Activated T-cell treated with anti-CD3 and anti-CD28 coated beads, Interleukin-2, amount 50 U/mL, for 1 hour (primary cell): ENCODE measurements at places on chromosomes 3 and 15.

DNA sequence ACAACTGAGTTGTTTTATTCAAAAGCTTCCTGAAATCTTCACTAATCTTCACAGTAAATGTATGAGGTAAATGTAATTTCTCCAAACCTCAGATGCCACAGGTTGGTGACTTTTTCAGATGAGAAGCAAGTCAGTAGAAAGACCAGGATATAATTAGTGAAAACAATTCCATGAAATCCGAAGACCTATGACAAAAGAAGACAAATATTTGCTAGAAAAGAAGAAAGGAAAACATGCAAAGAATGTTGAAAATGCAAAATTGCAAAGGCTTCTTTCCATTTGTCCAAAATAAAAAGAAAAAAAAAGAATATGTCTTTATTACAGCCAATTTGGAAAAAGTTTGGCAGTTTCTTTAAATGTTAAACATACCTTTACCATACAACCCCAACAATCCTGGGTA lies 88.3 kb upstream of the MYRIP start:
- no peak for DNase-seq

- no peak for DNase-seq
Measured at GRCh38 chr3:167919590-167919989, 176.1 kb downstream of the GOLIM4 start.

GRCh38 chr3:76685858-76686257 lies 354.0 kb upstream of the ROBO2 start:
- DNase-seq: no peak

- DNase-seq: no peak
Measured at GRCh38 chr15:57769266-57769665, 62.8 kb downstream of the POLR2M start.

DNA sequence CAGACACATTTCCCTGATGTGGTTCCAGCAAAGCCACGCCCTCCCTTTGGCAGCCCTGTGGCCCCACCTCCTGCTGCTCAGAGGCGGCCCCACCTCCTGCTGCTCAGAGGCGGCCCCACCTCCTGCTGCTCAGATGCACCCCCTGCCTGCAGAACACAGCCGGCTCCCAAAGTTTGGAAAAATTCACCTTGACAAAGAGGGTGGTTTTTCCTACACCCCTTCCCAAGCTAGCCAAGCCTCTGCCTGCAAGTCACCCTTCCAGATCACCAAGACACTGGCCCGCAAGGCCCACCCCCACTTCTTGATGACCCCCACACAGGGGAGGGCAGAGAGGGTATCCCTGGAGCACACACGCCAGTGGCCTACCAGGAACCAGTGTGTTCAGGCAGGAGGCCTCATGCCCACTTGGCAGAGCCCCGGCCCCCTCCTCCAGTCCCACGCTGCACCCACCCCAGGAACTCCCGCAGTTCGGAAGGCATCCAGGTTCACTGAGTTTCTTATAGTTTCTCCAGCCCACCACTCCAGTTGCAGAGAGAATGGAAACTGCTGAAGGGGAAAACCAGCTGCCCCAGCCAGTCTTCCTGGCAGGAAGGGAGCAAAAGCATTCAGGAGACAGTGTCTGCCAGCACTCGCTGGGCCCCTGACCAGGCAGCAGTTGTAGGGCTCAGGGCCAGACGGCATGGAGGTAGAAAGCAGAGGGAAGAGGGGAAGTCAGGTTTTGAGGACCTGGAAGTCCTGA lies 2.3 kb upstream of the HAPLN3 start:
- peak; percentile 82 for DNase-seq

GRCh38 chr3:104988496-104988895 lies 378.2 kb upstream of the ALCAM start:
- no peak for DNase-seq

GRCh38 chr15:39645138-39645975 lies 64.5 kb downstream of the THBS1 start:
- no peak for DNase-seq

GRCh38 chr3:5579139-5579602 lies 391.7 kb downstream of the EDEM1 start:
- no peak for DNase-seq

DNA sequence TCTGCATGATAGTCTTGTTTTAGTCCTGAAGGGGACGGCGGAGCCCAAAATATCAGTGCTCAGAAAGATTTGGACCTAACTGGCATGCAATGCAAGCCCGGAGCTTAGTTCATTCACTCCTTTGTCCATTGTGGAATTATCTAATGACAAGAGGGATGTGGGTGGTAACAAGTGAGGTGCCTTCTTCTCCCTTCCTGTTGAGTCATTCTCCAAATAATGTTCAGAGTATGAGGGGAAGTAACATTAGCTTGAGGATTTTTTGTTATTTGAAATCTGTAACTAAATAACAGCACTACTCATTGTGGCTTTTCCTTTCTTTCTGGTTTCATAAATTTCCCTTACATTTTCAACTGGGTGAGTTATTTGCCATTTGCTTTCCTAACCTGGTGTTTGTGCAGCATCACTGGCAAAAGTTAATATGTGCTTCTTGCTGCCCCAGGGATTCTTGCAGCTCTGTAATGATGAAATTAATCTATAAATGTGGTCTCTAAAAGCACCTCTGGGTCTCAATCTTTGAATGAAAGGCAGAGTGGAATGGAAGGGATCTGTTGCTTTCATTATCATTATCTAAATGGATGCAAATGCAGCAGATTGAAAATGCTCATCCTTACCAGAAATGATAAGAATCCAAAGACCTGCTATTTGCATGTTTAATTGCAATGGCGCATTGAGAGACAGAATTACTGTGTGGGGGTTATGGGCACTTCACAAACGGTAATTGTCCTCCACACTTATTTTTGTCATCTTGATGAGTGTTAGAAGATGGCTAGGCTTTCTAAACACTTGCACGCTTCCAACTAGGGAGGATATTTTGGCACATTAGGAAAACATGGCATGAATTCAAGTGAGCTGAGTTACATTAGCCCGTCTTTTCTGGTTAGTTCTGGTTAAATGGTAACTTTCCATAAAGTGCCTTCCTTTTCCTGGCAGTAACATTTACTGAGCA lies 89.9 kb upstream of the MITF start:
- no peak for DNase-seq

GRCh38 chr3:167626490-167626889 lies 27.3 kb downstream of the WDR49 start:
- no peak for DNase-seq

GRCh38 chr3:166580561-166580960 lies 743.3 kb upstream of the BCHE start:
- DNase-seq: no peak

DNA sequence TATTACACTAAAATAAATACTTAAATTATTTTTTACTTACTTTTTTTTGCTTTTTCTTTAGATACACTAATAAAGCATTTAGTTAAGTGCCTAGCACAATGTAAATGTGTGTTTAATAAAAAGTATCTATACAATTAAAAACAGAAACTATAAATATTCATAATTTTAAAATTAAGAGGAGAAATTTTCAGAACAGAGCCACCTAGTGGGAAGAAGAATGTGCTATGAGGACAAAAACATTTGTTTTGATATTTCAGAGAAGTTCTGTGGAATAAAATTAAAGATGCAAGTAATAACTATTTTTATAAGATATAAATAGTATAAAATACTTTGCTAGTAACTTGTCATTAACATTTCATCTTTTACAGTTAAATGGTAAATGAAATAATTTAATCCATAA lies 33.6 kb upstream of the PLSCR5 start:
- no peak for DNase-seq

DNA sequence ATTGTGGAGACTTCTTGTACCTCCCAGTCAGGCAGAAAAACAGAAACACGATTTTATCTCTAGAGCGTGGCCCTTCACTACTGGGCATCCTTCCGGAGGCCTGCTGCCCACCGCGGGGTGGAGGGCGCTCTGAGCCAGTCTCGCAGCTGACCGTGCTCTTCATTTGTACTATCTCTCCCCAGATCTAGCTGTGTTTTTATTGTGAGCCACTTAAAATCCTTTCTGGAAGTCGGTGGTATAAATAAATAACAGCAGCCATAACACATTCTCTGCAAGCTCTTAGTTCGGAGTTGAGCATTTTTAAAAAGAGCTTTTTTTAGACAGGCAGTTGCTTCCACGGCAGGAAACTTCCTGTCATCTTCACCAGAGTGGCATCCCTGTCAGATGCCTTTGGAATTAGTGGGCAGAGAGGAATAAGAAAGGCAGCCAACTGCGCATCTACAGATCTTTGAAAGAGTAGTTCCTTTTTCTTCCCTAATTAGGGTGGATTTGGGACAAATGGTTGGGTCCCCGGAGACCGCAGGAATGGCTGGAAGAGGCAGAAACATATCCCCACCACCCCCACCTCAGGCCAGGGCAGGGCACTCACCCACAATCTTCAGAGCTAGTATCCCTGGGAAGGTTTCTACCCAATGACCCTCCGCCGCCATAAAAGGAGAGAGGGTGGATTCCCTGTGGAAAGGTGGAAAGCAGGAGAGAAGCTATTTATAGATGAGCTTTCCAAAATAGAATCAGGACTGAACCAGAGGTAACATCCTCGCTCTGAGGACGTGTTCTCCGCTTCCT lies 91.1 kb downstream of the TOP2B start:
- DNase-seq: no peak

GRCh38 chr3:57544181-57545125 lies at the start of gene DNAH12:
Gene DNAH12 (minus strand): TSS chr3:57544344. CDS start chr3:57542870, 1,474 bp downstream.
- no peak for DNase-seq

GRCh38 chr3:346186-346585 lies 149.6 kb downstream of the CHL1 start:
- no peak for DNase-seq

DNA sequence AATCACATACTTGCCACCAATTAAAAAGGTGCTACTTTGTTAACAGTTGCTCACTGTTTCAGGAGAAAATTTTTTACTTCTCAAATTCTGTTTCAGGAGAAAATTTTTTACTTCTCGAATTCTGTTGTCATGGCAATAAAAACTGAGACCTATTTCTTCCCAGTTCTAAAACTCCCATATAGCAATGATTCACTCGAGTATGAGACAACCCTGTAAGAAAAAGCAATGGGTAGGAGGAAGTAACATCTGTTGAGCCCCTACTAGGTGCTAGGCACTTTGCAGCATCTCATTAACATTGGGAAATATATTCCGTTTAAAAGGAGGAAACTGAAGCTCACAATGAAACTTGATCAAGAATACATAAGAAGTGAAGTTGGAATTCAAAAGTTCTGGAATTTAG lies 35.1 kb upstream of the IGSF11 start:
- no peak for DNase-seq

DNA sequence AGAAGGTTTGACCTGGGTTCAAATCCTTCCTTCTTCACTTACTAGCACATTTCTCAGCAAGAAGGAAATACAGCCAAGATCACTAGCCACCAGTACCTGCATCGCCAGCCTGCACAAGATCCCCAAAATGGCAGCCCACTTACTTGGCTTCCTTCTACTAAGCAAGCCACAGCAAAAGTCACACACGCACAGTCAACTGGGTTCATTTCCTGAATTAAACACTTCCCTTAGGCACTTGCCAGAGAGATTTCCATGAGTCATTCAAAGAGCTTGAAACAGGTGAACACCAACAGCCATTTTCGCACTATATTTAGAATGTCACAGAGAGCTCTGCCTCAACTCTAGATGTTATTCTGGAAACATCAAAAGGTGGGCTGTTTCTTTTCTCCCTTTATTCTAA lies 42.6 kb downstream of the MGLL start:
- DNase-seq: no peak

DNA sequence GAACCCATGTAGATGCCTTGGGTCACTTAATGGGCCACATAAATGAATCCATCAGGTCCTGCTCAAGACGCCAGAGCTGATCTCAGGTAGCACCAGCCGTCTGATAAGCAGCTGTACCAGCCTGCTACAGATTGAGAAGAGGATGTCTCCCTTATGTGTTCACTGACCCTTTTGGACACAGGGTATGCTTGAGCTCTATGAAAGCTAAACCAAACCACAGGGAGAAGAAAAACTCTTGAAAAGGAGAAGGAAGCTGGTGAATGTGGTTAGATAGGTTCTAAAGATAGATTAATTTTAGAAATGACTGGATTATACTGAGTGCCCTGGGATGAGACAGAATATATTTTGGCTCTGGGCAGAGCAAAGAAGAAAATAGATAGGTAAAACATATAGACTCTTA lies 187.5 kb downstream of the SPATA16 start:
- DNase-seq: no peak

GRCh38 chr3:132509506-132509905 lies 87.6 kb upstream of the ACKR4 start:
- no peak for DNase-seq

DNA sequence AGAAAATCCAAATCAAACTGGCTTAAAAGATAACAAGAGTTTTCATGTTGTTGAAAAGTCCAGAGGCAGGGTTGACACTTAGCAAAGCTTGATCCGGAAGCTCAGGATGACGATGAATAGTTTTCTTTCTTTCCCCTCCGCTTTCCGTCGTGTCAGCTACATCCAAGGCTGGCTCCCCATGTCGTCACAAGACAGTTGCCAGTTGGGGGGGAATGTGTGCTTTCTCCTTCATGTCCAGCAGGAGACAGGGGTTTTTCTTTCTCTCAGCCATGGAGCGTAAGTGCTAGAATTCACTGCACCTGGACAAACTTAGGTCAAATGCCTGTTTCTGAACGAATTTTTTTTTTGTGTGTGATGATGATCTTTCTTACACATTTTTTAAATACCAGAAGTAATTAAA lies 273.8 kb upstream of the RGMA start:
- no peak for DNase-seq

- no peak for DNase-seq
Measured at GRCh38 chr15:36970522-36970921, 129.8 kb downstream of the MEIS2 start.

DNA sequence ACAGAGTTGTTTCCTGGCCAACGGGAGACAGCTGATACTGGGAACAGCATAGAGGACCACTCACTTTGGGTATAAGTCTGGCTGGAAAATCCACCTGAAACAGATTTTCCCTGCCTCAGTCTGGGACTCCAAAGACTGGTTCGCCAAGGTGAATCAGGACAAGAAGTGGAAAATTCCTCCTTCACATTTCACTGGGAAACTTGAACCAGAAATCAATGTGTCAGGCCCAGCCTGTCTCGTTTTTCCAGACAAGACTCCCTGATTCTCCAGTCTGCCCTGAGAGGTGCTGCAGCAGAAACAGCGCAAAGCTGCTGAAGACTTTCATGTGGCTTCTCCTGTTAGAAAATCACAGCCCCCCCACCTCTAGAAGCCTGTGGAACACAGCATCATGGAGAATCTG lies 269.8 kb downstream of the OPA1 start:
- DNase-seq: no peak

DNA sequence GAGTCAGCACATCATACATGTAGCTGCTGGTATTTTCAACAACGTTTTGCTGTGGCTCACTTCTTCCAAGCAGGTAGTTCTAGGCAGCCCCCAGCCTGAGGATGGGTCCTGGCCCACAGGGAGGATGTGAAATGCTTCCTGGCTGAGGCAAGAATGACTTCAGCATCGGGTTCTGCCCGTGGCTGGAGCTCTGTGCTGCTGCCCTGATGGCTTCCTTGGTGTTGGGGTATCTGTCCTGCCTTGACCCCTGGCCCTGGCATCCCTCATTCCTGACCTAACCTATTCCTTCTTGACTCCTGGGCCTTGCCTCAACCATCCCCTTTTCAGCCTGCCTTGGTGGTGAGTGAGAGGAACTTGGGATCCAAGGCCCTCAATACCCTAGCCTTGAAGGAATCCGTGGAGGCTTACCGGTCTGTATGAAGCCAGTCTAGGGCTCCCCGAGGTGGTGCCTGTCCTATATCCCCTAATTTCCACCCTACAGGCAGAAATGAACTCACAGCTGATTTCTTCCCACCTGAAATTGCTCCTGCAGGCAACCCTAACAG lies 300.6 kb downstream of the TLE3 start:
- no peak for DNase-seq

- no peak for DNase-seq
Measured at GRCh38 chr15:70835415-70835814, 18.5 kb downstream of the LARP6 start.

- DNase-seq: no peak
Measured at GRCh38 chr15:90706394-90707327, 10.5 kb upstream of the BLM start.

- DNase-seq: no peak
Measured at GRCh38 chr3:105867712-105868430, 941 bp downstream of the CBLB start.
